Colonic mucosa (tissue), 4 donors: ENCODE measurements at places on chromosomes 6 and 20. TPM values are rescaled to one million over a fixed set of nuclear protein-coding genes. Genes with fewer than 3 reads are reported as not detected.
A peak's percentile ranks its signal among the peaks of the same experiment; 100 is the strongest.

The CASS4 gene
- total RNA-seq: 0.17 TPM

DNA sequence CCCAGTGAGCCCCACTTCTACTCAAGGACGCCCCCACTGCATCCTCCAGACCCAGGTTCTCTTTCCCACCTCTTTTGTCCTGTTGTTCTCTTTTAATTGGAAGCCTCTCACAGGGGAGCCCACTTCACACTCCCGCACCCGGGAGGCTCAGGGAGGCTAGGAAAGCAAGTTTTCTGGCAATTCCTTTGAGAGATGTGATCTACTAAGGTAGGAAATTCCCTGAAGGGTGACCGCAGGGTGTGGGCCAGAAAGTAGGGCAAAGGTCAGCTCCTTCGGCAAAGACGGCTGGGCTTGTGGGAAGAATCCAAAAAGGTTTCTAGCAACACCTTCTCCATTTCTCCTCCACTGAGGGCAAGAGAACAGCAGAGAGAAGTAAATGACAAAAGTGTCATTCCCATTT, 98.1 kb upstream of the PTPN1 start:
- peak; percentile 60 for DNase-seq

The TP53TG5 gene
- 1.0 TPM for total RNA-seq

DNA sequence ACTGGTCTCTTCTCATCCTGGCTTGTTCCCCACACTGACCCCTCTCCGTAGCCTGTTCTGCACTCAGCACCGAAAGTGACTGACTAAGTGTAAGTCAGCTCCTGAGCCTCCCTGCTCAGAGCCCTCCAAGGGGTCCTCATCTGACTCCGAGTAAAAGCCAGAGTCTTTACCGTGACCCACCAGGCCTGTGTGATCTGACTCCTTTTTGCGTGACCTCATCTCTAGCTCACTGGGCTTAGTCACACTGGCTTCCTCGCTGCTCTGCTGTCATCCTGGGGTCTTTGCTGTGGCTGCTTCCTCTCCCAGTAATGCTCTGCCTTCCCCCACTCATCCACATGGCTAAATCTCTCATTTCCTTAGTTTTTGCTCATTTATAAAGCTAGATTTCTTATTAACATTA, 116.6 kb downstream of the PLCB4 start:
- no peak for DNase-seq

The GPR6 gene
- total RNA-seq: not detected

The PPP1R3G gene
- total RNA-seq: 1.0 TPM

The SRMS gene
- 0.32 TPM for total RNA-seq

DNA sequence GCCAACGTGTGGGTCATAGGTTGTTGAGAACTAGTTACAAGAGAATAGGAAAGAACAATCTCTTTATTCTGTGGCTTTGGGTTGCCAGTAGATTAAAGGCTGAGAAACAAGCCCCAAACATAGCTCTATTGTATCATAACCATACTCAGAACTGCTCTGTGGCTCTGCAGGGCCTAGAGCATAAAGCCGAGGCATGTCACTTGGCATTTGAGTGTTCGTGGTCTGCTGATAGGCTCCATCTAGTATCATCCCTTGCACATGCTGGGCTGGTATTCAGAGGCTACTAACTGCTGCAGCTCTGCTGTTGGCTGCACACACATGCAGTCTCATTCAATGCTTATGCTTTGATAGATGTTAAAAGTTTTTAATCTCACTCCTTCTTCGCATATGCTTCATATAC, 157.9 kb downstream of the OGFRL1 start:
- DNase-seq: no peak

DNA sequence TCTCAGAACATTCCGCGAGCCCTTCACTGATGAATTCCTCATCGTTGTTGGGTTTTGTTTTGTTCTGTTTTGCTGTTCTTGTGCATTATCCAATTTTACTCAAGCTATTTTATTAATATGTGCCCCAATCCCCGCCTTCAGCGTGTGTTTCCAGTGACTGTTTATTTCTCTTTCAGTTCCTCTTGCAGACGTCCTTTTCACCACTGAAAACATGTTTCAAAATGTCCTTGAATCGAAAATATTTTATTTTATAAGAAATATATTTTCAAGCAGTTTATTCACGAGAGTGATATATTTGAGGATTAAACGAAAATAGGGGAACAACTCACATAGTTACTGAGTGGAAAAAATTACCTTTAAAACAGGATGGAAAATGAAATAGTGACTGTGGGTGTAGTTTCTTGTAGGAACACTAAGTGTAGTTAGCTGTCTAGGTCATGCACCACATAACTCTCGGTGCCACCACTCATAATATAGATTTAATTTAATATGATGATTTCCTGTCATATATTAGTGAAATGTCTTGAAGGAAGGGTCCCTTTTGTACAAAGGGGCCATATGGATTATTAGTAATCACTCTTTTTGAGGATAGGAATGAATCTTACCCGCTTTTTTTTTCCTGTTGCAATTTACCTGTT, 45.3 kb upstream of the HDDC2 start:
- DNase-seq: no peak

- DNase-seq: no peak
These were observed 170.5 kb upstream of the TSHZ2 start for GRCh38 chr20:52801628-52802006.

GRCh38 chr6:113396730-113397129, 460.4 kb upstream of the MARCKS start:
- DNase-seq: no peak

- no peak for DNase-seq
These were observed 192.3 kb downstream of the C6orf118 start for GRCh38 chr6:165117121-165117520.

GRCh38 chr6:25027221-25027916, 91.6 kb upstream of the RIPOR2 start:
- peak; percentile 29 for DNase-seq

- no peak for DNase-seq
These were observed 6.7 kb downstream of the KCNK15 start for GRCh38 chr20:44752099-44752931.

DNA sequence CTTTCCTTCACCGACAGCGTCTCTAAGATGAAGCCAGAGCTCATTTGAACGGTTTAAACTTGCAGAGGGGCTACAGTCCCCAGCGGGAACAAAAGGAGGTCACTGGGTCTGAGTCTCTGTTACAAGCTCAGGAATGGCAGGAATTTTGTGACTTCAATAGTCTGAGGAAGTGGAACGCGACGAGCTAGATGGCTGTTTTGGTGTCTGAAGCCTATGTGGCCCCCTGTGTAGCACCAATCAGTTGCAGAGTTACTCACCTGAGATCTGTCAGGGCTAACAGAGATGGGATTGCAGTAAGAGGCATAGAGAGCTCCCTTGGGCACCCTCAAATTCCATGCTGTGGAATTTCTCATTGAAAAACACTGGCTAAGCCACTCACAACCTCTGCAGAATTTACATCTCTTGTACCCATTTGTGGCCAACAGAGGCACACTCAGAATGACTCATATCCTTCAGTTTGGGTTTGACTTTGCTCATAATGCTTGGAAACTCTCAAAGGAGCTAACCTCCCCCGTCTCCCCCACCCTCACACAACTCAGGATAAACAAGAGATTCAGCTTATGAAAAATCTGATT, 7.1 kb upstream of the TCP11 start:
- DNase-seq: no peak

- no peak for DNase-seq
These were observed 6.3 kb downstream of the OXT start for GRCh38 chr20:3077618-3078134.

The SOBP gene
- 0.67 TPM for total RNA-seq

DNA sequence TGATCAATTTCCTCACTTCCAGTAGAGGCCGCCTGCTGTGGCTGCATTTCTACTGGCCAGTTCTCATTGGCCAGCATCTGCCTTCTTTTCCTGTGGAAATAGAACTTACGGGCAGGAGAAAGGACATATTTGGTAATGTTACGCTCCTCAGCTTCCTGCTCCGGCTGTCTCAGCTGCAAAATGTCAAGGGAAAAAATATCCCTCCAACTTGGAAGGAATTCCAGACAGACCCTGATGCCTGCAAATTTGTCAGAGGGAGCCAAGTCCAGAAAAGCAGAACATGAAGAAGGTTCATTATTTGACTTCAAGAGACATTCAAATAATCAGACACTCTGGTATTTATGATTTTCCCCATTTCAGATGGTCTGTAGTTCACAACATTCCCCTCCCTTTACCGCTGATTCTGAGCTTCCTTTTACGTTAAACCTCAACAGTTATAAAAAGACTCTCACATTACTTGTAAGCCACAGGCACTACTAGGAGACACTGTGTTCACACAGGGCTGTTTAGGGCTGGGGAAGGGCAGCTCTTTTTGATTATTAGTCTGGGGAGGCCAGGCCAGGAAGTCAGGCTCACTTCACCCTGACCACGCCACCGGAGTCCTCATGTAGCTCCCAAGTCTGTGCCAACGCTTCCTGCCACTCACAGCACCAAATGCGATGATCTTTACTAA, 179.6 kb upstream of the CCN2 start:
- no peak for DNase-seq

The TMEM151B gene
- total RNA-seq: 0.12 TPM

DNA sequence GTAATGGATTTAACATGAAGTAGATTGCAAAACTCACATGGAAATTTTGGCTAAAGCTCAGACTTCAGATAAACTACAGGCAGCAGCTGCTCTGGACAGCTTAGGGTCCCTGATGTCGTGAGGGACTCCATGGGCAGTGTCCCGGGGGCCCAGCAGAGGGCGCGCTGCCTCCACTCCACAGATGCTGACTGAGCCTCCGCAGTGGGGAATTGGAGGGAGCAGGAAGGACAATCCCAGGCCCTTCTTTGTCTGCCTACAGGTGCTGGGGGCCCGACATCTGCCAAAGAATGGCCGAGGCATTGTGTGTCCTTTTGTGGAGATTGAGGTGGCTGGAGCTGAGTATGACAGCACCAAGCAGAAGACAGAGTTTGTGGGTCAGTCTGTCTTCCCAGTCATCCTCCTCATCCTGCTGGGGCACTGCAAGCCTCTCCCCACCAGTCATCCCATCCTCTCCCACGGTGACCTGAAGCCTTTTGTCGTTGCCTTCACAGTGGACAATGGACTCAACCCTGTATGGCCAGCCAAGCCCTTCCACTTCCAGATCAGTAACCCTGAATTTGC, 35.9 kb downstream of the PLCG1 start:
- peak; percentile 86 for DNase-seq

The SLC35F1 gene
- total RNA-seq: 1.1 TPM

DNA sequence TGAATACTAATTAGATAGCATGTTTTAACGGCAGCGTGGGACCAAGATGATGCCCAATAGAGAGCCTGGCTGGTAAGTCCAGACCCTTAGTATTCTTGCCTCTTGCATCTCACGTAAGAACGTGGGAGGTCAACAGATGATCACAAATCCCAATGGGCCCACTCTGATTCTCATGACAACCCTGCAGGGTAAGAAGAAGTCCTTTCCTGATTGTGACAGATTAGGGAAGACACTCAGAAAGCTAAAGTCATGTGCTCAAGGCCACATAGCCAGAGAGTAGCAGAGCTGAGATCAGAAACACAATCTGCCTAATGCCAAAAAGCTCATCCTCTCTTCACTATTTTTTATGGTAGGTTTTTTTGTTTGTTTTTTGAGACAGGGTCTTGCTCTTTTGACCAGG, 103.8 kb downstream of the RALGAPA2 start:
- no peak for DNase-seq

DNA sequence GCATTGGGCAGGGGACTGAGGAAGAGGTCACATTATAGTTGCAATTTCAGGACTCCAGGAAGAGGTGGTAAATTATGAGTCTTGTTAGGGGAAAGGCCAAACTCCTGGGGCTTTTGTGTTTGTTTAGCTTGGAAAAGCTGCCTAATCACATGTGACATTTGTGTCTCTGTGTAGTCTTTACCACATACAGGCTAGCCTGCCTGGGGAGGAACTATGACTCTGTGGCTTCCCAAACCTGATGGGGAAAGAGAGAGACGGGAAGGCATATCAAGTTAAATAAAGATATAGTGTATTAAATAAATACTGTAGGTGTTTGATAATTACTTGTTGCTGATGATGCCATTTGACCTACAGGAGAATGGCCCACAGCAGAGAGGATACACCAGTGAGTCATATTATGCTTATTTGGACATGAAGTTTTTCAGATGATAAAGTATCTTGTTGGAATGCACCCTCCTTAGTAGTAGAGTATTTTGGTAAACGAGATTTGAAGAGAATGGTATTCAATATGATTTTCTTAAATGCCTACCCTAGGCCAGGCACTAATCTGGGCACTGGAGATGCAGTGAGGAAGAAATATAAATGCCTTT, 4.0 kb downstream of the BLTP3A start:
- DNase-seq: no peak

The BIRC7 gene
- total RNA-seq: not detected

- DNase-seq: no peak
These were observed 121.4 kb upstream of the CLDN20 start for GRCh38 chr6:155142168-155143028.

- DNase-seq: no peak
These were observed 2.9 kb upstream of the UCKL1 start for GRCh38 chr20:63958964-63959698.

DNA sequence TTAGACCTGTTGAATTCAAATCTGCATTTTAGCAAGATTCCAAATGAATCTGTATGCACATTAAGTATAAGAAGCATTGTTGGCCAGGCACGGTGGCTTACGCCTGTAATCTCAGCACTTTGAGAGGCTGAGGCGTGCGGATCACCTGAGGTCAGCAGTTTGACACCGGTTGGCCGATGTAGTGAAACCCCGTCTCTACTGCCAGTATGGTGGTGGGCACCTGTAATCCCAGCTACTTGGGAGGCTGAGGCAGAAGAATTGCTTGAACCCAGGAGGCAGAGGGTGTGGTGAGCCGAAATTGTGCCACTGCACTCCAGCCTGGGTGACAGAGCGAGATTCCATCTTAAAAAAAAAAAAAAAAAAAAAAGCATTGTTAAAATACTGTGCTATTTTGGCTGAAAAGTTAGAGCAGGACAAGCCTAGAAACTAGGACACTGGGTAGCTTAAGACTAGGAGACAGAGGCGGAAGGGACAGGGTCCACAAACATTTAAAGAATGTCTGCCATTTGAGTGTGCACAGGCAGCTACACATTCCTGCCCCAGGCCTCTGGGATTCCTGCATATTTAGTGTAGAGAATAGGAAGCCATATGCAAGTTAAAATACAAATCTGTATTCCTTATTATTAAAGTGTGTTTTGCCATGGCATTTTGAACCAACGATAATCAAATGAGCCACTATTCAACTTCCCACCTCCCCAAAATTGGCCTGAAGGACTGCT, 45.1 kb upstream of the EEF1A1 start:
- no peak for DNase-seq

DNA sequence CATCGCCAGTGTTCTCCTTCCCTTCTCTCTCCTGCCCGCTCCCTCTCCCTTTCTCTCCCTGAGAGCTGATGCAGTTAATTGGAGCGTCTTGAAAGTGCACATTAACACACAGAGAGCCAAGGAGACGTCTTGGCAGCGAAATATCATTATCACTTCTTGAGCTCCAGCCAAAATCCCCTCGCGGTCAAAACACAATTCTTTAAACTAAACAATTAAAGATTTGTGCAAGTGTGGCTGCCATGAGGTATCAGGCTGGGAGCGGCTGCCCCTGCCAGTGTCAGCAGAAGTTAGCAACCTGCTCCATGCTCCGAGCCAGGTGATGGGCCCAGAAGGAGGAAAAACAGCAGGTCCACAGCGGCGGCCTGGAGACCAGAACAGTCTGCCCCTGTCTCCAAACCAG, 100.9 kb upstream of the FOXP4 start:
- DNase-seq: no peak

- no peak for DNase-seq
These were observed 61.0 kb downstream of the VGLL2 start for GRCh38 chr6:117326396-117326795.
